ENCODE measurements at places on chromosomes 7 and 10. TPM values are rescaled to one million over a fixed set of nuclear protein-coding genes. Genes with fewer than 3 reads are reported as not detected.

The TMEM176A gene
- not detected for total RNA-seq

DNA sequence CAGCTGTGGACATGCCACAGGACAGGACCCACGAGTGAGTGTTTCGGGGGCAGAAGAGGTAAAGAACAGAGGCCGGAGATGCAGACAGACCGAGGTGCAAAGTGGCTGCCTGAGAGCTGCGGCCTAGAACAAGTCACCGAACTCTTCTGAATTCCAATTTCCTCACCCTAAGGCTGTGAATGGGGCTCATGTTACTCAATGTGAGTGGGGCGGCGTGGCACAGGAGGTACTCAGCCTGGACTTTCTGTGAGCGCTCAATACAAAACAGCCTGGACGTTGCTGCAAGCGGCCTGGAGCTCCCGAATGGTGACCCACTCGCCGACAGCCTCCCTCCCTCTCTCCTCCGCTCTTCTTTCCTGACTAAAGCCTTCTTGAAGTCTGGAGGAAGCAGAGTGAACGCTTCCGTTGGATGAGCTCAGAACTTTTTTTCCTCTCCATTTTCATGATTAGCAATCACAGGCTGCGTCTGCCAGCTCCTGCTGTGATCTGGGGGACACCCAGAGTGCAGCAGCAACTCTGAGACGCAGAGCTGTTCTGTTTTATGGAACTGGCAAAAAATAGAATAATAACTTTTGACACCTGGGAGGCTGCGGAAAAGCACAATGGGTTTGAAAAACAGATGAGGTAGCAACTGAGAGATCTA, 108.5 kb downstream of the PTPRN2 start:
- no peak for DNase-seq

The CUTC gene
- total RNA-seq, result 13.7 TPM

DNA sequence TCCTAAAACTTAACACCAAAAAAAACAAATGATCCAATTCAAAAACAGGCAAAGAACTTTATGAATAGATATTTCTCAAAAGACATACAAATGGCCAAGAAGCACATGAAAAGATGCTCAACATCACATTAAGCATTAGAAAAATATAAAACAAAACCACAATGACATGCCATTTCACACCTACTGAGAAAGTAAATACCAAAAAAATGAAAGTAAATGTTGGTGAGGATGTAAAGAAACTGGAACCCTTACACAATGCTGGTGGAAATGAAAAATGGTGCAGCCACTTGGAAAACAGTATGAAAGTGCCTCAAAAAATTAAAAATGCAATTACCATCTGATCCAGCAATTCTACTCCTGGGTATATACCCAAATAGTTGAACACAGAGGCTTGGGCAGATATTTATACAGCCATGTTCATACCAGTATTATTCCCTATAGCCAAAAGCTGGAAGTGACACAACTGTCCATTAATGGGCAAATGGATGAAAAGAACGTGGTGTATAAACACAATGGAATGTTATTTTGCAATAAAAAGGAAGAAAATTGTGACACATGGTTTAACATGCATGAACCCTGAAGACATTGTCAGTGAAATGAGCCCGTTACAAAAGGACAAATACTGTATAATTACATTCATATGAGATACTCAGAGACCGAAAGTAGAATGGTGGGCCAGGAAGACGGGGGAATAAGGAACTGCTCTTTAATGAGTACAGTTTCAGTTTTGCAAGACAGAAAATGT, 89.0 kb downstream of the JMJD1C start:
- DNase-seq, result no peak

DNA sequence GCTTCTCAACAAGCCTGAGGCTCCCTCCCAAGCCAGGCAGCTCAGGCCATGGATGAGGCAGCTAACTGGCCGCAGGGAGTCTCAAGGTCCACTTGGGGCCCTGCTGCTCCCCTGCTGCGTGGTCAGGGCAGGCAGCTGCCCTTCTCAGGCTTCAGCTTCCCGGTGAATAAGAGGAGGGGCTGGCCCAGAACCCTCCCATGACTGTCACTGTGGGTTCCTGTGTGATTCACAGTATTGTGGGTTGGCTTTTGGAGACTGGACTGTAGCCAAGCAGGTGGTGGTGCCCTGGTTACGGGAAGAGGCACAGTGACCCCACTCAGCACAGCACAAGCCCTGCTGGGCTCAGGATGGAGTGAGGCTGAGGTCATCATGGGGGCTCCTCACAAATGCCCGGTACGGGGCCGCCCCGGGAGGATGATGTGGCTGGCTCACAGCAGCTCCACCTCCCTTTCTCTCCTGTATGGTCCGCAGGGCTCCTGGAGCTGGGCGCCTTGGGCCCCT, 189.8 kb downstream of the HECW1 start:
- peak; percentile 61 for DNase-seq

DNA sequence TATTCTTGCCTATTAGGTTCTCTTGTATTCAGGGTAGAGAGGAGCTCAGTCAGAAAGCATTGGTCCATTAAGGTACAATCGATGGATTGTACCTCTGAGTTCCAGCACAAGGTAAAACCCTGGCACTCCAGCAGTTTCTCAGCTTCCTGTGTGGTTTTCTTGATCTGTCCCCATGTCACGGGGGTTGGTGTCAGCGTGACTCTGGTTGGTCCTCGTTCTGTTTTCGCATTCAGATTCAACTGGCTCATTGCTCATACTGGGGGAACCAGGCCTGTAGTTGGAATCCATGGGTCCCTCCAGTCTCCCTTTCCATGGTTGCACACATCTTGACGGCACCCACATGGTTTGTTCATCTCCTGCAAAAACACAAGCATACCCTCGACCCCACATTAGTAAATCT, 32.7 kb upstream of the RASGEF1A start:
- no peak for DNase-seq

DNA sequence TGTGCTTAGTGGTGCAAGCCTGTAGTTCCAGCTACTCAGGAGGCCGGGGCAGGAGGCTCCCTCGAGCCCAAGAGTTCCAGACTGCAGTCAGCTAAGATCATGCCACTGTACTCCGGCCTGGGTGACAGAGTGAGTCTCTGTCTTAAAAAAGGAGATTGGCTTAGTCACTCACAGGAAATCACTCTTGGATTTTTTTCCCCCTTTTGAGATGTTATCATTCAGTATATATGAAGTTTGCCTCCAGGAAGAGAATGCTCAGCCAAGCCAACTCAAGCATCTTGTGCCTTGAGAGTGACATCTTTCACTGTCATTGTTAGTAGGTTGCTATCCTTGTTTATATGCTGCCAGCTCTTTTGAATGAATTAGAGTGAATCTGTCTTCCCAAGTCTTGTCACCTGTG, 28.0 kb downstream of the NIPSNAP2 start:
- no peak for DNase-seq

DNA sequence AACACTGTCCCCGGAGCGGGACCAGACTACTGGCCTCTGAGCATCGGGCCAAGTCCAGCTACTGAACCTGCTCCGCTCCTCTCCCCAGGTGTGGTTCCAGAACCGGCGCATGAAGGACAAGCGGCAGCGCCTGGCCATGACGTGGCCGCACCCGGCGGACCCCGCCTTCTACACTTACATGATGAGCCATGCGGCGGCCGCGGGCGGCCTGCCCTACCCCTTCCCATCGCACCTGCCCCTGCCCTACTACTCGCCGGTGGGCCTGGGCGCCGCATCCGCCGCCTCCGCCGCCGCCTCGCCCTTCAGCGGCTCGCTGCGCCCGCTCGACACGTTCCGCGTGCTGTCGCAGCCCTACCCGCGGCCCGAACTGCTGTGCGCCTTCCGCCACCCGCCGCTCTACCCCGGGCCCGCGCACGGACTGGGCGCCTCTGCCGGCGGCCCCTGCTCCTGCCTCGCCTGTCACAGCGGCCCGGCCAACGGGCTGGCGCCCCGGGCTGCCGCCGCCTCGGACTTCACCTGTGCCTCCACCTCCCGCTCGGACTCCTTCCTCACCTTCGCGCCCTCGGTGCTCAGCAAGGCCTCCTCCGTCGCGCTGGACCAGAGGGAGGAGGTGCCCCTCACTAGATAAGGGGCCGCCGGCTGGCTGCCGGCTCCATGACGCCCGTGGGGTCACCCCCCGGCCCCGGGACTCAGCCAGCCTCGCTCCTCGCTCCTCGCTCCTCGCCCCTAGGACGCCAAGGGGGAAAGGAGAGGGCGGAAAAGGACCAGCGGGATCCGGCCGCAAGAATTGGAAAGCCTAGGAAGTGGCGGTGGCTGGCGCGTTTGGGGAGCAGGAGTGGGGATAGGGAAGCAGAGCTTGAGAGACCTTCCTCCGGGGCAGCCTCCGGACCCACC, 3.4 kb downstream of the EVX1 start:
- DNase-seq, result no peak

- no peak for DNase-seq
Observed at GRCh38 chr7:143299840-143300239, 11.7 kb downstream of the CASP2 start.

GRCh38 chr10:103917302-103918052, 507 bp downstream of the STN1 start:
- DNase-seq, result no peak

- DNase-seq, result no peak
Observed at GRCh38 chr10:114538181-114538906, 119.7 kb downstream of the ABLIM1 start.

DNA sequence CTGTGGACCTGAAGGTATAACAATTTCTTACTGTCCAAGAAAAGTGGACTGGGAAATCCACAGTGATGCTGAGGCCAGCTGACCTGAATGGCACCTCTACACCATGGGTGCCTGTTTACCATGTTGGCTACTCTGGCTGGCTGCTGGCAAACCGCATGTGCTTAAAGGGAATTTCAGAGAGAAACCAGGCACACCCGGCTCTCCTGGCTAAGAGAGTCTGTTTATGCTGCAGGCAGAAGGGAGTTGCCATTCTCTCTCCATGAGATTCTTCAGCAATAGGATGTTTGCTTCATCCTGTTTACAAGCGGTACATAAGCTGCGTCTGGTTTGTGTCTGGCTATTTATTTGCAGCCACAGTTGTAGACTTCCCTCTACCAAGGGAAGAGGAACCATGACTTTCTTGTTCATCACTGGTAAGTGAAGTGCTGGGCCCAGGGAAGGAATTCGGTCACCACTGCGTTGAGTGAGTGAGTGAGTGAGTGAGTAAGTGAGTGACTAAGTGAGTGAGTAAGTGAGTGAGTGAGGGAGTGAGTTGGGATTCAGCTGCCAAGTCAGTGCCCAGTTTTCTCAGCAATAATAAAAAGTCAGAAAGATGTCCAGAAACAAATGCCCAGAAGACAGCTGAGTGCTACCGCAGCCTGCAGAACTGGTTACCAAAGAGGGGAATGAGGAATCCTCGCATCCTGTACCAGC, 90.4 kb downstream of the COBL start:
- DNase-seq, result peak; percentile 22

DNA sequence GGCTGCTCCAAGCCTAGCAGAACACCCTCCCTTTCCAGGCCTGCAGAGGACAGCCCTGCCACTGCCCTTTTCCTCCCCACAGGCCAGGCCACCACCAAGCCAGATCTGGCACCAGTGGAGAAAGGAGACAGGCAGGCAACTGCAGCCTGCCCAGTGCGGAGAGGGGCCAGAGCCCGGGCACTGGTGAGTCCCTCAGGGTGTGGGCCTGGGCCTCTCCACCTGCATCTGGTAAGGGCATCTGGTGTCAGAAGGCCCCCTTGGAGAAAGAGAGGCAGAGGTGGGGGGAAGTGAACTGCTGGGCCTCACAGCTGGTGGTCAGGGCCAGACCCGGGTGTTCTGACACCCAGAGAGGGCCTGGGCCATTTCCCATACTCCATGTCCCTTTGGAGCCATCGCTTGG, 27.9 kb downstream of the ZNF783 start:
- DNase-seq, result no peak

GRCh38 chr7:2405201-2405600, 1.8 kb downstream of the CHST12 start:
- no peak for DNase-seq

DNA sequence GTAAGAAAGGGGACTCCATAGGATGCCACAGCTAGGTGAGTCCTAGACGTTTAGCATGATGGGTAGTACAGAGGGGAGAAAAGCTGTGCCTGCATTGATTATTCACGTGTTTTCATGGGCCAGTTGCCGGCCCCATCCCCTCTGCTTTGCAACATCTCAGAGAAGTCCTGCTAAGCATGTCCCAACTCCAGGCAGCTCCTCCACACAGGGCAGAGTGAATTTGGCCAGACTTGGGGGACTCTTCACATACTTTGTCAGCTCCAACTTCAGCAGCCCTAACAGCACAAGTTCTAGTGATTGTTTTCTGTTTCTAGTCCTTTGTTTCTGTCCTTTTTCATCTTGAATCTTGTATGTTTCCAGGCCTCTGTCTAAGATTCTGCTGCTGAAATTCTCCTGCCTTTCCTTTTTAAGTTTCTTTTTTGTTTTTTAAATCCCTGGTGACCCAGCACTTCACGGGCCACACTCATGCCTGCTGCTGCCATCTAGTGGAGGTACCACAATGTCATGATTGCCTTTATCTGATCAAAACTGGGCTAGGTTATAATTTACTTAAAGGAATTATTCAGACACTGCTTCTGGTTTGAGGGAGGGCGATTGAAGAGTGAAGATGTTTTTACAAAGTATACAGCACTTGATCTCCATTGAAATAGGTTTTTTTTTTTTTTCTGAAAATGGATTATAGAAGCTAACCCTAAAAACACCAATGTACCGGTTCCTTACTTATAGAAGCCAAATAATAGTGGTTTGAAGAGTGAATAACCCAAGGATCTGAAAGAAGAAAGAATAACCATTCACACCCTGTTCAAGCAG, 276.9 kb downstream of the CSTF2T start:
- DNase-seq, result no peak

- DNase-seq, result no peak
Observed at GRCh38 chr10:92801978-92802872, 46.1 kb upstream of the EXOC6 start.

GRCh38 chr10:61257136-61257535, 196.0 kb downstream of the TMEM26 start:
- no peak for DNase-seq

GRCh38 chr10:33497338-33497737, 162.9 kb upstream of the NRP1 start:
- DNase-seq, result no peak

GRCh38 chr10:29719281-29719675, 84.5 kb upstream of the SVIL start:
- DNase-seq, result no peak

The CYCS gene
- total RNA-seq, result 48.9 TPM

DNA sequence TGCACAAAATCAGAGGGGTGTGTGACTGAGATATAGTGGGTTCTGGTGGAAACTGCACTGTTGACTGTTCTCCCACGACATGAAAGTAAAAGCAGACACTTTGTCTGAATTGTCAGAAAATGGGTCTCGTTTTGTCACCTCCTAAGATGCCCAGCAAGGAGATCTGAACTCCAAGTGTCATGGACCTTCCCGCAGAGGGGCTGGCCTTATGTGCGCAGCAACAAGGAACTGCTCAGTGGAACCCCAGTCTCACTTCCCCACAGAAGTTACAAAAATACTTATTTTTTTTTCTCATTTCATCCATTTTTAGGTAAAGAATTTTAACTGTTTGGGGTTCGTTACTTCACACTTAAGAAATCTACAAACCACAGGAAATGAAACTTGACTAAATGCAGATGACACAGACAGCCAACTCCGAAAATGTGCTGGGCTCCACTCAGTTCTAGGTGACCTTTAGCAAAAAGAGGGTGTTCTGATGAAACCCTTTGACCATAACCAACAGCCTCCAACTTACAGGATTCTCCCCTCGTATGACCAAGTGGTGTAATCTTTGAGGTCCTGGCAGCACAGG, 115.0 kb downstream of the FAM107B start:
- no peak for DNase-seq

Measured in epithelial cell of proximal tubule (primary cell).